Stimulated activated CD8-positive, alpha-beta memory T cell treated with anti-CD3 and anti-CD28 coated beads, Interleukin-15, amount 100 ng/mL, for 1 hour (primary cell): ENCODE measurements at places on chromosomes 2 and 18.
A peak's percentile ranks its signal among the peaks of the same experiment; 100 is the strongest.

GRCh38 chr2:202072737-202073401 lies at the start of gene KIAA2012:
Gene KIAA2012 (plus strand): TSS chr2:202073255. CDS start chr2:202073628, 373 bp downstream.
- no peak for DNase-seq

DNA sequence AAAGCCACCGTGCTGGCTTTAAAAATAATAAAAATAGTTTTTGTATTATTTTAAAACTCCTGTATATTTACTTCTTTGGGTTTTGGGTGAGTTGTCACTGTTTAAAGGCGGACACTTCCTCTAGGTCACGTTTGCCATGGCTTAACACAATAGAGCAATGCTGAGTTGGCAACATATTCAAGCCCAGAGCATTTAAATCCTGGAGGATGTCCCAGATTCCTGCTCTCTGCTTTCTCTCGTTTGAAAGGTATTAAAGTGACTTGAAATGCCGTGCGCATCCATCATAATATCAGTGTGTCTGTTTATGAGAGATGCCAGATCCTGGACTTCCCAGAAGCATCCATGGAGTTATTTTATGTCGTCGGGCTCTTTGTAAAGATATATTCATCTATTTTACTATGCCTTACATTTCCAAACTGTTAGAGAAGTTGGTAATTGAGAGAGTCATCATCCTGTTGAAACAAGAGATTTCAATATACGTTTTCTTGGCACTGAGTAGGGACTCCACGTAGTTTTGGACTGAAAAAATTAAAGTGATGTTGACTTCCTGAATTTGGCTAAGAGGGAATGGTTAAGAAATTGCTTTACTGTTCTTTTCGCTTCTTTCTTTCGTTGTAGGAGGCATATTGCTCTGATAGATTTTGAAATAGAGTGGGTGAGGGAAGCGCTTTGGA lies 150.6 kb downstream of the ZNF236 start:
- DNase-seq, result no peak

DNA sequence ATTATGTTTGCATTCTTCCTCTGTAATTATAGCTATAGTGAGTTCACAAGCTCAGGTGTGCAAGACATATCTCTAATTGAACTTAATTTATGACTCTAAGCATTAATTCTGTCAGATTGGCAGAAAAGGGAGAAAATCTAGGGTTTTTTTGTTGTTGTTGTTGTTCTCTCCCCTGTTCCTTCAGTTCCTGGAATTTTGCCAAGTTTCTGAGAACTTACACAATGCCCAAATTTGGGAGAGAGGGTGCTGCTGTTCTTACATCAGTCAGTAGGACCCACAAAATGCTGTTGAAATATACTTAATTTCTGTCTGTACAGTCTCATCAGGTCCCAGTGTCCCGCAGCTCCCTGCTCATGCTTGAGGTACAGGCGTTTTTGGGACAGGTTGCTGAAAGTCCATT lies 221.8 kb upstream of the RBMS1 start:
- DNase-seq, result no peak

- DNase-seq, result no peak
Measured at GRCh38 chr2:54604871-54605270, 118.6 kb upstream of the EML6 start.

GRCh38 chr2:180876506-180876905 lies 103.9 kb upstream of the UBE2E3 start:
- DNase-seq, result no peak

DNA sequence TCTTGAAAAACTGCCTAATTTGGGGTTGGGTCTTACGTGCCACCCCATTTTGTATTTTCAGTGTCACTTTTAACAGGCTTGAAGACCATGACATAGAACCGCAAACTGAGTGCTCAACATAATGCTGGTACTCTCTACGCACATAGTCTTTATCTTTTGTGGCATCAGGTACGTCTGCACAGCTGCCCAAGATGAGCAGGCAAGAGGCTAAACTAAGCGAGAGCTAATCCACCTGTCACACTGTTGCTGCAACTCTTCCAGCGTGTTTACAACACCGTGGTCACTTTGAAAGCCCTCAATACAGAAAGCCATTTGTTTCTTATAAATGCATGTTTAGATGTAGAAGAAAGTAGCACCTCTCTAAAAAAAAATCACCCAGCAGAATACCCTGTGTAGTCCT lies 270.0 kb upstream of the TCF4 start:
- DNase-seq, result no peak

DNA sequence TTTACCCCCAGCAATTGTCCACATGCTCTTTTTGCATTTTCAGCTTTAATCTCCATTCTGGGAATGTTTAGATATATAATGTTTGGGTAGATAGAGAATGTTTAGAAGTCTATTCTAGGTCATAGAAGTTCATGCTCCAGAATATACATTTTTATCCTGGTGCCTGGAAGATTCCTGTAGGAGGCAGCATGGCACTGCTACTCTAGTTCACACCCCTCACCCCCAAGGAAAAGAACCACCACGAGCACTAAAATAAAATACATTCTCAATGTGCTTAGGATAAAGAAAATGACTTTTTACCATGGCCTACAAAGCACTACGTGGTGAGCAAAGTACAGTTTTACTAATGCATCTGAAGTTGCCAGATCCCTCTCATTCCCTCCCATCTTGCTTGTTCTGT lies 53.8 kb downstream of the MYO1B start:
- no peak for DNase-seq

DNA sequence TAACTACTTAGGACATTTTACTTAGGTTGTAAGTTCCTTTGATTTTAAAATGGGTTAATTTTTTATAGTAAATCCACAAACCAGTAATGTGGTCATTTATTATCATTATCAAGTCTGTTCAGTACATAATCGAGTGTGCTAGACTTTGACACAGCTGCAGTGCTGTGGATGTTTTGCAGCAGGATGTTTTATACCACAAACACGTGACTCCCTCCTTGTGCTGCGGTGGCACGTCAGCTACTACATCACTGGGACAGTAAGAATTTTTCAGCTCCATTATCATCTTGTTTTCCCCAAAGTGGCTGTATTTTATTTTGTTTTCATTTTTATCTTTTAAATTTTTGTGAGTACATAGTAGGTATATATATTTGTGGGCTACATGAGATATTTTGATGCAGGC lies 70.0 kb downstream of the ATP9B start:
- DNase-seq, result peak; percentile 24

GRCh38 chr2:178110681-178111080 lies 1.6 kb upstream of the RBM45 start:
- DNase-seq, result no peak

GRCh38 chr2:23637011-23637778 lies 252.2 kb downstream of the KLHL29 start:
- no peak for DNase-seq

GRCh38 chr18:74456349-74457042 lies 612 bp downstream of the DIPK1C start:
- no peak for DNase-seq

- no peak for DNase-seq
Measured at GRCh38 chr2:121232626-121233265, 52.3 kb downstream of the TFCP2L1 start.

DNA sequence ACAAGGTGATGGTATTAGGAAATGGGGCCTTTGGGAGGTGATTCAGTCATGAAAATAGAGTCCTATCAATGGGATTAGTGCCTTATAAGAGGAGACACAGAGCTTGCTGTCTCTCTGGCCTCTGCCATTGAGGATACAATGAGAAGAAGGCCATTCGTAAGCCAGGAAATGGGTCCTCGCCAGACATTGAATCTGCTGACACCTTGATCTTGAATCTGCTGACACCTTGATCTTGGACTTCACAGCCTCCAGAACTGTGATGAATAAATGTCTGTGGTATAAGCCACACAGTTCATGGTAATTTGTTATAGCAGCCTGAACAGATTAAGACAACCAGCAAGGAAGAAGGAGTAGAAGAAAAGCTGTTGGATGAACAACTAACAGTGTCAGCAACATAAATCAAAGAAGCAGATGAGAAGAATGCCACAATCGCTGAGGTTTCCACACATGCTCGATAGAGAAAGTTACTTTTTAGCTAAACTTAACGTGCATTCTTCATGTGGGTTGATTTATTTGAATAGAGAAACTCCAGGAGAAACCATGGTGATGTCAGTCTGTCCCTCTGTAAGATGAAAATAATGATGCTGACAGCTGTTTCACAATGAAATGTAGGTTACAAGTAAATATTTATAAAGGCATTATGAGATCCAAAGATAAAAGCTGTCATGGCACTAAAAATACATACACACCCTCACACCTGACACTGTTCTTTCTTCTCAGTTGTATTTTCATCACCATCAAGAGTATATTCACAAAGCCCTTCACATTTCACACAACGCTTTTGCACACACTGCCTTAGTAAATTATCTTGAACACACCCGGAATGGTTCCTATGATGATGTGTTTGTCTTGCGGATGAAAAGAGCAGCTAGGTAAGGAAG lies 153.7 kb upstream of the NCK2 start:
- DNase-seq, result no peak

DNA sequence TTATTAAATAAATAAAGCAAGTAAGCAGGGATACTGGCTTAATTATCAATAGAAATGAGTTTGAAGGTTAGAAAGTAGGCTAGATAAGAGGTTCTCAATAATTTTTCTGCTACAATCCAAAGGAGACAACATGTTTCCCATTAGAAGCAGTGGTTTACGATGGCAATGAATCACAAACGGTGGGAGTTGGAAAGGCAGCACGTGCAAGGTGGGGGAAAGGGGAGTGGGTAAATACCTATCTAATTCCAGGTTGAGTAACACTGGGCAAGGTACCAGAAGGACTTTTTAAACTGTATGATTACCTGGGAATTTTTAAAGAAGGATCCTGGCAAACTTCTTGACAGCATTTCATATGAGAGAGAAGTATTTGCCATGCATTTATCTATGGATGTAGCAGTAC lies 289.9 kb downstream of the NBAS start:
- no peak for DNase-seq

- DNase-seq, result no peak
Measured at GRCh38 chr18:69617888-69618287, 217.2 kb downstream of the DOK6 start.

DNA sequence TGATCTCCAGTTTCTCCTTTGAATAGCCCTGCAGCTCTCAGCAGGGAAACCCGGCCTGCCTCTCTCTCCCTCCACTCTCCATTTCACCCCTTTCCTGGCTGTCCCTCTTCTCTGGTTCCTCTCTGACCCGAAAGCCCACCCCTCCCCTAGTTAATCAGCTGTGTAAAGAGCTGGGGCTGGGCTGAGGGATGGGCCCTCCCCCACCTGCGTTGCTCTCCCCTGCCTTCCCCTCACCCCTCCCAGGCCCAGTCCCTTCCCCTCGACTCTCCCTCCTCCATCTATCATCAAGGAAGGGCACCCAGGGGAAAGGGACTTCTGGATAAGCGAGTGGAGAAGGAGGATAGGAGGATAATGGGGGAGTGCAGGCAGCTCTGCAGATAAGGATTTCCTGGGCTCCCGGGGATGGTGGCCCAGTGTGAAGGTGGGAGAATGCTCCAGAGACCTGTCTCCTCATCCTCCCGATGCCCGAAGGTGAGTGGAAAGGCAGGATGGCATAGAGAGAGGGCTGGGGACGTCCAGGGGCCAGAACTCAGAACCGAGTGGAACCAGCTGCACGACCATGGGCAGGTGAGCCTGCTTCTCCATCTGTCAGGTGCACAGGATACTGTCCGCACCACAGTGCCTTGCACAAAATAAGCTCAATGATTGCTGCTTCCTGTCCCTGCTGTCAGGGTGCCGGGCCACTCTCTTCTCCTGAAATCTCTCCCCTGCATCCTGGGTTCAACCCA lies 12.0 kb downstream of the SLC30A3 start:
- DNase-seq, result no peak

DNA sequence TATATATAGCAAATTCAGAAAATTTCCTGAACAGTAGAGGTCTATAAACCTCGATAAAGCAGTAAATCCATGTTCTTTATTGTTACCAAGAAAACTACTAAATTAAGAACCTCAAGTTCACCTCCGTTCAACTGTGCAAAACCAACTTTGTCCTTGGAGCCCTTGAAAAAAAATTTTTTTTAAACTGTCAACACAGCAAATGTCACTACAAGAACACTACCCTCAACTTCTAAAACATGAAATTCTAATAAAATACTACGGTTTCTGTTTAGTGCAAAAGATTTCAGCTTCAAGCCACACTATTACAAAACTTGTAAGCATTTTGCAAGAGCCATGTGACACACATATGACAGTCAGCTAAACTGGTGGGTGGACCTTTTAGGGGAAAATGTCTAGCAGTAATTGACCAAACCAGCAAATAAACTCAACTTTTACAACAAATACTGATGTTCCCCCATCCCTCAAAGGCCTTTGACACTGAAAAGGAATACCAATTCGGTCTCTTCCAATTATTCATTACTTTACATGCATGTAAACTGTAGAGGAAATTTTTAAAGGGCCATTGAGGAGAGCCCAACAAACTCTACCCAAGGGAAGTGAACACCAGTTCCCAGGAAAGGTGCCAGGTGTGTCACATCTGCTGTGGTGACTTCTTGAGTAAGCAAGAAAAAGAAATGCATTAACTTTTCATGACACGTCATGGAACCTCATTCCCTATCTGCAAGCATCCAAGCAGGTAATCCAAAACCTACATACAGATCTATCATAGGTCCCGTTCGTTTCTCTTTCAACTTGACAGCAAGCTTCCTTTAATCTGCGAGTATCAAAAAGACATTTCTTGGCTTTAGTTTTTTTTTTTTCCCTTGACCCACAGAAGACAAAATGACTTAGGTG lies 1.4 kb downstream of the RAB1A start:
- no peak for DNase-seq

DNA sequence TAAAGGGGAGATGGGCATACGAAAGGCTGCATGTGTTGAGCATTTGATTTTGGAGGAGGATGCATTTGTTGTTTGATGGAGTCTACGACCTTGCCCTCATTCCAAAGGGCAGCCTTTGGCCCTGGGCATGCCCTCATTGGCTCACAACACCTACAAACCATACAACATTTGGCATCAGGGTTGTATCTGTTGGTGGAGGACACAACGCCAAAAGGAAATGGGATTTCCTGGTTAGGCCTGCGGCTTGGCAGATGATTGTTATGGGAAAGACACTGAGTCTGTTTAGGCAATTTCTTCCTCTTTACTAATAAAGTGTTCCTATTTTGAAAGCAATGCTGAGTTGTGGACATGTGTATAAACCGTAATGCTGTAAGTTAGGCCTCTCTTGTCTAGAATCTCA lies 246.9 kb downstream of the LDLRAD4 start:
- no peak for DNase-seq

DNA sequence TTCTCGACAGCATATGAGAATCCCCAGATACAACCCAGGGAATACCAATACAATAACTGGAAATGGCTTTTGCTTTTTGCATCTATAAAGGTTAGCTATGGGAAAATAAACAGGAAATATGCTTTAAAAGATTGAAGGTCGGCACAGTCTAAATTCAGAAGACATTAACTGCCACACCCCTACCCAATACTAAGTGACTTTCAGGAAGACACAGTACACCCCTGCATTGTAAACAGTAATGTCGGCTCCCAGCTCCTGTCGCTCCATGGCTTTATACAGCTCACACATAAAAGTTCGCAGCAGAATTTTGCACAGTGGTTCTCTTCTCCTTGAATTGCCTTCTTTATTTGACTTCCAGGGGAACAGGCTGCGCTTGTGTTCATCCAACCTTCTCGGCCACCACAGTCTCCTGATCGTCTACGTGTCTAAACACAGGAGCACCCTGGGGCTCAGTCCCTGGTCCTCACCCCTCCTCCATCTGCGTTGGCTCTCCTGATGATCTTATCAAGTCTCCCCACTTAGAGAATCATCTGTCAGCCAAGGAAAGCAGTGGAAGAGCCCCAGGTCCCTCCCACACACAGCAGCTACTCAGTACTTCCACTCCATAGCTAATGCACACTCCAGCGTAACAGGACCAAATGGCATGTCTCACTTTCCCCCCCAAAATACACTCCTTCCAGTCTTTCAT lies 22.7 kb downstream of the CYB5A start:
- no peak for DNase-seq
